ENCODE measurements at places on chromosomes 5 and 9. TPM values are rescaled to one million over a fixed set of nuclear protein-coding genes. Genes with fewer than 3 reads are reported as not detected.

PCDHA5 gene
- total RNA-seq: not detected

KIF4B gene
- total RNA-seq: not detected

LHX2 gene
- total RNA-seq: 0.56 TPM

FAM153A gene
- total RNA-seq: not detected

SLC36A3 gene
- total RNA-seq: not detected

SPINK4 gene
- not detected for total RNA-seq

GOLM1 gene
- total RNA-seq: 68.9 TPM

CDH9 gene
- total RNA-seq: not detected

PCBD2 gene
- total RNA-seq: 3.3 TPM

TOR1B gene
- total RNA-seq: 22.7 TPM

GABBR2 gene
- not detected for total RNA-seq

NIM1K gene
- total RNA-seq: 0.68 TPM

CNTNAP3 gene
- total RNA-seq: 0.05 TPM

WWC1 gene
- total RNA-seq: 7.6 TPM

CTNND2 gene
- not detected for total RNA-seq

ZNF79 gene
- 5.4 TPM for total RNA-seq

IL13 gene
- total RNA-seq: not detected

FOXD4 gene
- 0.12 TPM for total RNA-seq

SLC6A7 gene
- not detected for total RNA-seq

C6 gene
- 20.7 TPM for total RNA-seq

CDKN2B gene
- 16.2 TPM for total RNA-seq

TUSC1 gene
- total RNA-seq: 8.0 TPM

LTC4S gene
- total RNA-seq: 20.0 TPM

FCN1 gene
- not detected for total RNA-seq

PCDHGA12 gene
- total RNA-seq: 43.9 TPM

SVEP1 gene
- 157 TPM for total RNA-seq

BTNL8 gene
- total RNA-seq: not detected

ADAMTS16 gene
- not detected for total RNA-seq

GPR151 gene
- not detected for total RNA-seq

FBP2 gene
- not detected for total RNA-seq

HCN1 gene
- not detected for total RNA-seq

GRAMD2B gene
- 9.3 TPM for total RNA-seq

TMEM174 gene
- not detected for total RNA-seq
